ENCODE measurements at places on chromosomes 6 and 20.

- no peak for DNase-seq
These were observed 176.2 kb downstream of the NFATC2 start for GRCh38 chr20:51366155-51366886.

DNA sequence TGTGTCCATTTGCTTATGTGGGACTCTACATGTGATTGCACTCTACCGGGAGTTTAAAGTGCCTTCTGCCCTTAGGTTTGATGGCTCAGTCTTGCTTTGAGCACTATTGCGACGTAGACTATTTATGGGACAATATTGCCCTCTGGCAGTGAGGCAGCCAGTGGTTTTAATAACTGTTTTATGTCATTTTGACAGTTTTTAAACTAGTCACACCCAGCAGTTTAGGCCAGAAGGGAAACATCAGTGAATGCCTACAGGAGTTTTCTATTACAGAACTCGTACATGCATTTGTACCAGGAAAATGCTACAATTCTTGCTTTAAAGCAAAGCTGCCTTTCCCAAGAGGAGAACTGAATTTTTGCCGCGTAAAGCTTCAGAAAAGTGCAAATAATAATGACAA is 813.7 kb downstream of the KIF16B start:
- DNase-seq = no peak

GRCh38 chr6:99458319-99458718 is 33.2 kb upstream of the PNISR start:
- no peak for DNase-seq

- no peak for DNase-seq
These were observed 20.7 kb upstream of the TFAP2C start for GRCh38 chr20:56608376-56608775.

DNA sequence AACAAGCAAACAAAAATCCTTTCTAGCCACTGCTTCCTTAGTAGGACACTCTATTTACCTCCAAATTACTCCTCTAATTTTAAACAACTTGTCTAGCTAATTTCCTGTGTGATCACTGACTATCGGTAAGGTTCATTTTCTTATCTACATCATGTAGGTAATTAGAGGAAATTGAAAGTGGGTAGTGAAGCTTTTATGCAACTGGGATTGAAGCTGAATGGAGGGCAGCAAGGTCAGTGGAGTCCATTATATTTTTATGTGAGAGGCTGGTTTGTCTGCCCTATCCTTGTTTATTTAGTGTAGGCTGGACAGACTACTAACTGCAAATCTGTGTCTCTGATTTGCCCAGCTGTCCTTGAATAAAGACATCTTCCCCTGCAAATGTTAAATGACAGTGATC is 88.5 kb upstream of the SIM1 start:
- DNase-seq = no peak

All from stimulated activated CD4-positive, alpha-beta T cell treated with anti-CD3 and anti-CD28 coated beads, Interleukin-1b, Interleukin-23, amount 100 ng/mL, for 48 hours (primary cell).